ENCODE measurements at places on chromosomes 6 and 20.

DNA sequence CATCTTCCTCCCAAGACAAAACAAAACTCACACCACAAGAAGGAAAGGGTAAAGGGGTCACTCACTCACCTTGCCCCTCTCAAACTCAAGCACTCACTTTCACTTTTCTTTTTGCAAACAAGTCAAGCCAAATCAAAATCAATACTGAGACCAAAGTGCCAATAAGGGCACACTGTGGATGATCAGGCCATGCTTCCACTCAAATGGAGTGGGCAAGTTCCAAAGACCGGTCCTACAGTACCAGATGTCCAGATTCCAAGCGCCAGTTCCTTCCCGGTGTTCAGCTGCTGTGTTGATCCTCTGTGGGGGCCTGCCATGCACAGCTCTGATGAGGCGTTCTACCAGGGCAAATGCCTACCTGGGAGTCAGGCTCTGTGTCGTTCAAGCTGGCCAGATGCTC lies 162.6 kb upstream of the GRIK2 start:
- DNase-seq, result no peak

GRCh38 chr6:102742754-102743356 lies 1349.3 kb downstream of the GRIK2 start:
- DNase-seq, result no peak

DNA sequence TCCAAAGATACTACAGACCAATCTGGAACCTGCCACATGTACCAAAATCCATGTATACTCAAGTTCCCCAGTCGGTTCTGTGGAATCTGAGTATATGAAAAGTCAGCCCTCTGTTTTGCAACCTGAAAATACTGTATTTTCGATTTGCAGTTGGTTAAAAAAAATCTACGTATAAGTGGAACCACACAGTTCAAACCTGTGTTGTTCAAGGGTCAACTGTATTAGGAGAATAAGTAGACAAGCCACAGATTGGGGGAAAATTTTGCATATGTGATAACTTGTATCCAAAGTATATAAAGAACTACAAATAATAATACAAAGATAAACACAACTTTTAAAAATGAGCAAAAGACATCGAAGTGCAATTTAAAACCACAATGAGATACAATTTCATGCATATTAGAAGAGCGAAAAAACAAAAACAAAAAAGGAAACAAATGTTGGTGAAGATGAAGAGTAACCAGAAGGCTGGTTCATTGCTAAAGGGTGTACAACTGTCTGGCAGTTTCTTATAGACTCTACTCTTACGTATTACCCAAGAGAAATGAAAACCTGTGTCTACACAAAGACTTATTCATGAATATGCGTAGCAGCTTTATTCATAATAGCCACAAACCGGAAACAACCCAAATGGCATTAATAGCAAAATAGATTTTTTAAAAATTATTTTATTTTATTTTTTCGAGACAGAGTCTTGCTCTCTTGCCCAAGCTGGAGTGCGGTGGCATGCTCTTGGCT lies 180.8 kb downstream of the BCAS1 start:
- no peak for DNase-seq

DNA sequence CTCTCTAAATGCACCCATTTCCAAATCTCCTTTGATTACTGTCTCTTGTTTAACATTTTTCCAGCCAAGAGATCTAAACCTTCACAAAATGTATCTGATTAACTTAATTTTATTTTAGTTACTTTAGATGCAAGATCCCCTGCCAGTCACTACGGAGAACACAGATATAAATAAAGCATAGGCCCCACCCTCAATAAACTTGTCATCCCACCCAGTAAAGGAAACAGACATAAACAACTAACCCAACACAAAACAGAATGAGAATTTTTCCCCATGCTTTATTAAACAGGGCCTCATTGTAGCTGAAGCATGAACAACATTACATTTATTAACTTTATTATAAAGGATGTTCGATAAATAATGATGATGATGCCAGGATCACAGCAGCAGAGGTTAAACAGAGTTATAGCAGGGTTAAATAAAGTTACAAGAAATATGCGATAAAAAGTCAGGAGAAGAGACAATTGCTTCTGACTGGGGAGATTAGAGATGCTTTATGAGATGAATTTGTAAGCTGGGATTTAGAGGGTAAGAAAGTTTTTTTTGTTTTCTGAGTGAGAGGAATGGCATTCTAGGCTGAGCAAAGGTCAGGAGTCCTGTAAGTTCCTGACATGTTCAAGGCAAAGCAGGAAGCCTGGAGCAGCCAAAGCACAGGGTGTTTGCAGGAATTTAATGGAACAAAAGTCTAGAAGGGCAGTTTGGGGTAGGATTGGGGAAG lies 41.1 kb downstream of the TFAP2A start:
- no peak for DNase-seq

- no peak for DNase-seq
These were observed 76.9 kb downstream of the FIG4 start for GRCh38 chr6:109767961-109768360.

DNA sequence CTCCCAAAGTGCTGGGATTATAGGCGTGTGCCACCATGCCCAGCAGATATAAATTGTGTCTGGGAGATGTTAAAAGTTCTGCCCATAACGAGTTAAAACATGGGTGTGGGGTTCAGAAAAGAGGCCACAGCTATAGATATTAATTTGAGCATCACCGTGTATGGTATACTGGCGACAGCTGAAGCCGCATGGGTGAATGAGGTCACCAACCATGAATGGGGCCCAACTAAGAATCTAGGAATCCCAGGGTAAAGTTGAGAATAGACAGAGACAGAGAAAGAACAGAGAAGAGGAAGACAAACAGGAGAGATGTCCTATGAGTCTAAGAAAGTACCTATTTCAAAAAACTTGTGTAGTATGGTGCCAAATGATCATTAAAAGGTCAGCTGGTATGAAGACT lies 50.9 kb downstream of the ILRUN start:
- no peak for DNase-seq

DNA sequence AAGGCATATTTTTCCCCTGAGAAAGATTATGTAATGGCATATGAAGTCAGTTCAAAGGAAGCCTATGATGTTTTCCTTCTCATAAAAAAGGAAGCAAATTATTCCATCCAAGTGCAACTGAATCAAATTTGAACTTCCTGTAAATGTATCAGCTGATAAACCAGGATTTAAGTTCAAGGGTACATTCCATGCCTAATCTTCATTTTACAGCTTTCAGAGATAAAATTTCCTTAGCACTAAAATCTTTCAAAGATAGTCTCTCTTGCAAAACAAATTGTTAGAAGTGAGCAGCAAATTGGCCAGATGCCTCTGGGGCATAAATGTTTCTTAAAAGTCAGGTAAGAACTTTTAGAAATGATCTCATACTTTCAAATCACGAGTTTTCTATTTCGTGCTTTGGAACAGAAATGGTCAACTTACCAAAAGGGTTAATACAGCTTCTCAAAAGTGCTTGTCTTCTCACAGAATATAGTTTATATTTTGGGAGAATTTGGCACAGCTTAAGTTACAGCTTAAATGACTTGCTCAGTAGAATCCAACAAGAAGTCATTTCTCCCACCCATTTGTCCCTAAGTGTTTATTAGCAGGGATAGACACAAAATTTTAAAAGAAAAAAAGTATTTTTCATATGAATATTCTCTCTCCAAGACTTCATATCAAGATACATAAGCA lies 2.7 kb upstream of the TCF21 start:
- no peak for DNase-seq

GRCh38 chr6:46948699-46949098 lies 27.0 kb upstream of the ADGRF5 start:
- no peak for DNase-seq

- DNase-seq, result no peak
These were observed 28.9 kb downstream of the PSMB9 start for GRCh38 chr6:32882879-32883250.

GRCh38 chr20:59933296-59933848 lies at the start of gene SYCP2:
Gene SYCP2 (minus strand): TSS chr20:59933637. CDS start chr20:59922413, 11,224 bp downstream.
- DNase-seq, result no peak

DNA sequence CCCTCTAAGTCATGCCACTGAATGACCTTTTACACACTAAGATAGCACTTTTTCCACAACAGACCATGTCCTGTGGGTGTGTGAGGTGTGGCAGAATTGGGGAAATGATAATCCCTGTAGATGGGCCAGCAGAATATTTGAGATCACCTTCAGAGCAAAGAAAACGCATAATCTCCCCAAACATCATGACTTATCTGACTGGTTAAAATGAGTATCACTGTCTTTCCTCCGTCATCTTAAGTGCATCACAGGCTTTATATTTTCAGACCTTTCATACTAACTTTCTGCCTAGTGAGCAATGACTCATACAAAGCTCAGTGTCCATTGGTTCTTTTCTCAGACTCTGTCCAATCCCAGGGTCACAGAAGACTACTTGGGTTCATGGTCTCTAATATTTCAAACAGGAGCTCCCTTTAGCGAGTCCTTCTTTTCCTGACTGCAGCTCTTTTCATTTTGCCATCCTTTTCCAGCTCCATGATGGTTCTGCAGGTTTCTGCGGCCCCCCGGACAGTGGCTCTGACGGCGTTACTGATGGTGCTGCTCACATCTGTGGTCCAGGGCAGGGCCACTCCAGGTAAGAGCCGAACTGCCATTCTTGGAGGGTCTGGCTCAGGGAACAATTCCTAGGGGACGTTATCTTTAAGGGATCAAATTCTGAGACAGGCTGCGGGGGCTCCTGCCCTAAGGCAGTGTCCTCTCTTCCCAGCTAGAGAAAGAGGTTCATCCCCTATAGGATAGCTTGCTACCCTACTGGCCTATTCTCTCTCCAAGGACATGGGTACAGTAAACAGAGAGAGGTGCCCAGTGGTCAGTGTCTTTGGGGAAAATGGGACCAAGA lies at the start of gene HLA-DPB1:
Gene HLA-DPB1 (plus strand): TSS at position 423 of the 838 bp plus-strand sequence. CDS start 52 bp downstream, at position 475.
- peak; percentile 50 for DNase-seq

DNA sequence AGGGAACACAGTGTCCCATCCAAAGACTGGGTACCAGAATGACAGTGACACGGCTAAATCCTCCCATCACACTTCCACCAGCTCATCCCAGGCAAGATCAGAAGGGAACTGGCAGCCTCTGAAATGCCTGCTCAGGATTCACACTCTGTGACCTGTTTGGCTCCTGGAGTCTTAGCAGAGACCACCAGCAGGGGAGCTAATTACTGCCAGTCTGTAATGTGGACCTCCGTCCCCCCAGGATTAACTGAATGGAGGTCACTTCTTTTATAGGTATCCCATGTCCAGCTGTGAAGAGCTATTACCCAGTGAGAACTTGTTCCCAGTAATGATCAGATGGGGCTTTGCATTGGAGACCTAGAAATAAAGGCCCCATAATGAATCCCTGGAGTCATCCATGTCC lies 45.2 kb downstream of the DEFB114 start:
- no peak for DNase-seq

- DNase-seq, result peak; percentile 64
These were observed 1.9 kb downstream of the GRM4 start for GRCh38 chr6:34143884-34144580.

Measured in renal pelvis (tissue), 12 donors.